ENCODE measurements at places on chromosomes 2 and 18. TPM values are rescaled to one million over a fixed set of nuclear protein-coding genes. Genes with fewer than 3 reads are reported as not detected.

- DNase-seq = no peak
Measured at GRCh38 chr2:173555833-173556232, 201.2 kb downstream of the CDCA7 start.

DNA sequence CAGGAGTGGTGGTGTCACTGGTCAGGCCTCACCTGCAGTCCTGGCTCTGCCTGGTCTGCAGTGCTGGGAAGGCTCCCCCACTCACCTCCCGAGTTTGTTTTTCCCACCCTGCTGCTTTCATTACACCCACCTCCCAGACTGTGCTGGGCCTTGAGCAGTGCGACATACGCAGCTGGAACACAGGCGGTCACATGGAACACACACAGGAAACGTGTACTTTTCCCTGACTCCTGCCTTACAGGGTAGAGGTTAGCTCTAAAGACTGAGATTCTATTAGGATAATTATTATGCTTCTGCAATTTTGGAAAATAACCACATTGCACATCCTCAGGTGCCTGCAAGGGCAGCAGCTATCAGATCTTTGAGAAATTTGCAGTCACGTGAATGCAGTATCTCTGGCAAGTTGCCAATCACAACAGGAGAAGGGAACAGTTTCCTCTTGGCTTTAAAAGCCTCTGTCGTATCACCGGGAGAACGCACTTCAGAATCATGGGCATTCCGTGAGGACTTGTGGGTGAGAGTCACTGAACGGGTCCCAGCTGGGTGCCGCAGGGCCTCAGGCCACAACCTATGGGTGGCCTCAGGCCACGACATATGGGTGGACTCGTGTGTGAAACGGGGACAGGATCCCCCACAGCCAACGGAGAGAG is 136.5 kb downstream of the ZNF236 start:
- DNase-seq = no peak

DNA sequence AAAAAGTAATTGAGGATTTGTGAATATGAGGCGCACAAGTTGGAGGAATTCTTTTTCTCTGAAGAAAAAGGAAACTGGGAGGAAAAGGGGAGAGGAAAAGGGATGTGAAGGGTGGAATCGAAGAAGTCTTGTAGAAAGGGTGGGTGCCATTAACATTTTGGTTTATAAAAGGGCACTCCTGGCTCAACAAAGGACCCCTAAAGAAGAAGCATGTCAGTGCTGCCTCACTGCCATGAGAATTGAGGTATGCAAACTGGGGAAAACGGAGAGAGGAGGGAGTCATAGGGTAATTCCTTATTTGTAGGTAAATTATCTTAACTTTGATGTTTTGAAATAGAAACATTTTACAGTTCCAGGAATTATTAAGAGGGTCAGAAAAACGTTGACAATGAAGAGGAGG is 207.2 kb downstream of the NAPG start:
- no peak for DNase-seq

- no peak for DNase-seq
Measured at GRCh38 chr2:227862227-227862740, 9.1 kb upstream of the DAW1 start.

DNA sequence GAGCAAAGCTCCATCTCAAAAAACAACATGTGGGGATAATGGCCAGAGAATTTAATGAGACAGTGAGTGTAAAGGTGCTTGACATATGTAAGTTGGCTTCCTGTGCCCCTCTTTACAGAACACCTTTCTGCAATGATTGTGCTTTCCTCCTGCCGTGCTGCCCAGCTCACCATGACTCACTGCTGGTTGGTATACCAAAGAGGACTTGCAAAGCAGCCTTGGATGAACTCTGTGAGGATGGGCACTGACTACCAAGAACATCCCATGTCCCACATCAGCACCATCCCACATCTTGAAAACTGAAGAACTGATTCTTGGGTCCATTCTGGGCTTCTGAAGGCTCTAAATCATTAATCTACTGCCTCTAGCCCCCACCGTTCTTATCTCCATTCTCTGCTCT is 52.2 kb downstream of the NGEF start:
- no peak for DNase-seq

DNA sequence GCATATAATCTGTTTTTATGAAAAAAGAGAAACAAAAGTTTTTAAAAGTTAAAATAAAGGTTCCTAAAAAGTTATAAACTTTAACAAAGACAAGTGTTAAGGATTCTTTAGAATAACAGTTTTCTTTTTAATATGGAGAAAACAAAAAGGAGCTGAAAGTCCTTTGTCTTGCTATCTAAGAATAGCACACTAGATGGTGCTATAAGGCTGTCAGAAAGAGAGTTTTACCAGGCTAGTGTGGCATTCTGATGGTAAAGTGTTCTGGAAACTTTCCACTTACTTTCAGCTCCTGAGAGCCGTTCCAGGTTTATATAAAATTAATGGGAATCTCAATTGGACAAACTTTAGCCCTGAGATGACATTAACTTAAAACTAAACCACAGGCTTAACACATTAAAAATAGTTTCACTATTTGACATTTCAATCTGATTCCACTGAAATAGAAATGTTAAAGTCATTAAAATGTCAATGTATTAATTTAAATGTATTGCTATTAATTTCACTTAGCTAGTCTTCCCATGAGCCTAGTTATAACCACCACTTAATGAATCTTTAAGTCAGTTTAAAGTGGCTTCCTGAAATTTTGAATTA is 3.7 kb downstream of the FBXO48 start:
- no peak for DNase-seq

The NOL4 gene
- 0.09 TPM for polyA plus RNA-seq

The FAM110C gene
- polyA plus RNA-seq = 1.8 TPM

DNA sequence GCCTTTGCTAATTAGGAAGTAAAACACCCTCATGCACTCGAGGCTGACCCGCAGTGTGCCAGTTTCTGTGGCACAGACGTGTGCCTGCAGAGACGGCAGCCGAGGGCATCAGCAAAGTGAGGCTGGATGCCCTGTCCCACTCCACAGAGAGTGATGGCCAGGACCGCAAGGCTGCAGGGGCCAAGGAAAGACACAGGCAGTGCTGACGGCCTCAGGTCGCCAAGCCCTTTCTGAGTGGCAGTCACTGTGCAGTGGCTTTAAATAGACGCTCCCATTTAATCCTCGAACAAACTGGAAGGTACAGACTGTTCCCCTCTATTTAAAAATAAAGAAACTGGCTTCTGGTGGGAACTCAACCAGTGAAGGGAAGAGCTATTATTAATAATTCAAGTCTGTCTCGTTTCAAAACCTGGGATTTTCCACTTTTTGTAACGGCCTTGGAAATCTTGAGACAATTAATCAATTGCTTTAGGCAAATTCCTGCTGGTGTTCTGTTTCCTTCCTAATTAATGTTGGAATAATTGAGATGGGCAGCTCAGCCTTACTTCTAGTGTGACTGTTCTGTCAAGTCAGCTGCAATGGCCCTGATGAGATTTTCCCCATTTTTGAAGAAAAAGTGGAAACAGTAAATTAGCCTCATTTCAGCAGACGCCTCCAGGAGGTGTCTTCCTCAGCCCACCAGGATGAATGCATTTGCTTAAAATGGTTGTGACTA is 644.6 kb upstream of the RAB6C start:
- no peak for DNase-seq

DNA sequence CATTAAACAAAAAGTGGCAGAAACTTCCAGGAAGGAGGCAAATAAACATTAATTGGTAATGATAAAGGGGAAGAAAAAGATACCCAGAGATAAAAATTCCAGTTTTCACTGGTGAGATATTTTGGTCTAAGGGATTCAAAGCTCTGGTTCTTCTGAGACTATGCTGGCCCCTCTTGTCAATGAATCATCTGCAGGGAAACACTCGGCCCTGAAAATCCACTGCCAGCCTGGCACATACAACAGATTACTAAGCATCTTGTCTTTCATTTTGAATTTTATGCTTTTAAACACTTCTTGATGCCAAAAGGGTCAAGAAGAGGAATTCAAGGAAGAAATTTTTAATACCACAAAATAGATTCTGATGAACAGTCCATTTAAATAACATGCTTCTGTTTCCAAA is 1603.8 kb upstream of the ZEB2 start:
- no peak for DNase-seq

DNA sequence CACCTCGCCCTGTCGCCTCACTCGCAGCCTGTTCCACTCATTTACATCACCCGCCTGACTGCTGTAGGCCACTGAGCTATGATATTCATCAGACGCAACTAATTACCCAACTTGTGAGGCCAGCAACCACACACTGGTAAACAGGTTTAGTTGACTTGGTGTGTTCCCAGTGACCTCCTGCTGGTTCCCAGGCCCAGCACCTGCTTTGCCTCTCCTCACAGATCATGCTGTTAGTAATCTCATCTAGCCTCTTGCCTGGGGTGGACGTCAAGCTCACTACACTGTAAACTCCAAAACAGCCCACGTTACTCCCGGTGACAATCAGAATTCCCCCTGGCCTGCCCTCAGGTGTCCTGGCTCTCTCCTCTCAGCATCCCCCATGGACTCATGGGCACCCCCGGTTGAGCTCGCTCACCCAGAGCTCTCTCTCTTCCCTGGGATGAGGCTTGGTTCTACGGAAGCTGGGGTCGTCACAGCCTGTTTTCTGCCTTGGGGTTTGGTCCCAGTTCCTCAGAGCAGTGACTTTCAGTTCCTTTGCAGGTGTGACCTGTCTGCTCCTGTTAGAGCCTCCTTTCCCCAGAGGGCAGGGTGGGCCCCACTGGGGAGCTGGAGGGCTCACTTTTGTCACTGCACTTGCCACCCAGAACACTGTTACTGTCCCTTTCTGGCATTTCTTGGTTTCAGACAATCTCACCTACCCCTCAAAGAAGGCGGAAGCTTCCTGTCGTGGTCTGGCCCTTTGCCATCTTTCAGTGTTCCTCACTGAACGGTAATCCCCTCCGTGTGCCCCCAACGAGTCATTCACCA is 40.3 kb downstream of the INPP5D start:
- no peak for DNase-seq

DNA sequence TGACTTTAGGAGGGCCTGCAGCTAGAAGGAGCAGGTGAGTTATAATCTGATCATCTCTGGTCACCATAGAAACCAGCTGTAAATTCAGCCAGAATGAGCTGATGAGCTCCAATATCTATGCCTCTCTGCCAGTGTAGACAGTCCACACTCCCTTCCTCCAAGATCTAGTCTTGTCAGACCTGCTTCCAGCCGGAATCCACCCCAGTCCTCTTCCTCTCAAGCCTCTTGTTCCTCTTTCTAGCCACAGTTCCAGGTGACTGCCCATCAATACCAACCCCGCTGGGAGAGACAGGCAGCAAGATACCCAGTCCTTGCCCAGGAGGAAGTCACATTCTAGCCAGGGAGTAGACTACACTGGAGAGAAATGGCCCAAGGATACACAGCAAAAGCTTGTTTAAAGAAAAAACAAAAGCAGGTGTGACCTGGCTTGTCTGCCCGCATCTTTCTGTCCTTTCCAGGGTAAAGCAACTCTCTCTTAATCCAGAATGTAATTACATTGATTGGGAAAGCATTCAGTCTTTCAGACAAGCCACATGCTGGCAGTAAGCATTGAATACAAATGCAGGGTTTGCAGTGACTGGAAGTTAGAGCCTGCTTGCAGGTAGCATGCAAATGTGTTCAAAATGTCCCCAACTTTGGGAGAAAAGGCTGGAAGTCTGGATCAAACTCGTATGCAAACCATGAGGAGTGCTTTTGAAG is 9.0 kb upstream of the SLC35F6 start:
- no peak for DNase-seq

DNA sequence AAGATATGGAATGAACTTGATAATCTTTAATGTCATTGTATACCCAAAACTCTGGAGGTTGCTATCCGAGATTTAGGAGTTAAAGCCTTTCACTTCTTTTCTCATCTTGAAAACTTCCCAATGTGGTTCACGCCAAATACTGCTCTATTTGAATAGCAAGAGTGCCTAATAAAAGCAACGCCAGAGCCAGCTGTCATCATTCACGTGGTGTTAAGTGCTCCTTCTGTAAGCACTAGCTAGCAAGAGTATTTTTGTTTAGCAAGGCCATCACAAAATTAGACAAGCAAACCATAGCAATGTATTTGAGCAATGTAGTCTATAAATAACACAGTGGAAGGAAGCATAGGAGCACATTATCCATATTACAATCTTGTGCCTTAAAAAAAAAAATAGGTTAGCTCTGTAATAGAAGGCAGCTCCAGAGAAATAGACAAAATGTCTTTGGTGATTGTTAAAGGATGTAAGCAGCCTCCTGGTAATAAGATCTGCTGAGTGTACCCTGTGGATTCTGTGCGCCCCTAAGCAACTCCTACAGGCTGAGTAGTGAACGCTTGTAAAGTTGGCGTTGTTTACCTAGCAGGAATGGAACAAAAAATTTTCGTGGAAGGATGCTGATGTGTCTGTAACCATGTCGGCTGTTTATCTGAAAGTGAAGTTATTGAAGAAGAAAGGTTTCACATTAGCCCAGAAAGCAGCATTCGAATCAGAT is 518.0 kb downstream of the CNTNAP5 start:
- DNase-seq = no peak

DNA sequence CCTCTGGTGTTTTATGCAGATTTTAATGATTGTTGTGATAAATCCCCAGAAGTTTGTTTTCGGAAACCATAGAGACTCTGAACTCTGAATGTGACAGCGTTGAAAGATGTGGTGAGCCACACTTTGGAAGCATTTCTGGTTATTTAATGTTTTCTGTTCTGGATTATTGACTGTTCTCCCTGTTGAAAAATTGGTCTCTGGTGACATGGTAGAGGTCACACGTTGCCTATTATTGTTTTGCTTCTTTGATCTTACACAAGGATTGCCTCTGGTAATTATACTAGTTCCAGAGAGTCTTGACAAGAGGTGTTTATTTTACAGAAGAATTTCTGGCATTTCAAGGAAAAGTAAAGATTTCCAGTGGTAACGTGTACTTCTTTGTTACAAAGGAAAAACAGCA is 127.1 kb downstream of the GREB1L start:
- DNase-seq = no peak

DNA sequence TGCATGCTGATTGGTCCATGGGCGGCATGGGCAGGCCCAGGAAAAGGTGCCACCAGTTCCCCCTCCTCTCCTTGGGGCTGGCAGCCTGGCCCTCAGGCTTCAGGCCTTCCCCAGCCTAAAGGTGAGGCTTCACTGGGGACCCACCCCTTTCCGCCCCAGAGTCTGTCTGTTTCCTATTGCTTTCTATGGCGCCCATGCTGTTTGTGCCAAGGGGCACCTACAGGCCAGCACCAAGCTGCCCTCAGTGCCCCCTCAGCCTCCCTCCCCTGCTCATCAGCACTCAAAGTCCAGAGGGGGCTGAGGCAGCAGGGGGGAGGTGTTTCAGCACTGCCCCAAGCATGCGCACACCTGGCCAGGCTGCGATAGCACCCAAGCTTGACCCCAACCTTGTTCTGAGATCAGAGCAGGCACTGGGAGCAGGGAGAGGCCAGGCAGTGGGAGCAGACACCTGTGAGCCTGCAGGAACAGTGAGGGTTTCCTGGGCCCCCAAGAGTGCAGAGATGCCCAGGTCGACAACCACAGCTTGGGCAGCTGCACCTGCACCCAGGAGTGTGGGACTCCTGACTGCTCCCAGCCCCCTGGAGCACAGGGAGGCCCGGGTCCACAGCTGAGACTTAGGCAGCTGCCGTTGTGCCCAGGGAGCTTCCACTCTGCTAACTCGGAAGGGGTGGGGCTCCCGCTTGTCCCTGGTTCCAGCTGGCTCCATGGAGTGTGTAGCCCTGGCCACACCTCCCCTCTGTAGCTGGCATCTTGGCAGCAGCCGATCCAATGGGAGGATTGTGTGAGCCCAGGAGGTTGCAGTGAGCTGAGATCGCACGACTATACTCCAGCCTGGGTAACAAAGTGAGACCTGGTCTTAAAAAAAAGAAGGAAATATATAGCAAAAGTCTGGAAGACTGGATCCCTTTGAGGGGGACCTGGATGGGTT is 69.1 kb downstream of the NCAPH start:
- DNase-seq = no peak

- peak; percentile 52 for DNase-seq
Measured at GRCh38 chr2:24456599-24457556, 34.2 kb upstream of the NCOA1 start.

The C2orf80 gene
- polyA plus RNA-seq = not detected

Data from forelimb muscle (tissue), 1 donor.